ENCODE measurements at places on chromosomes 11 and 22.

DNA sequence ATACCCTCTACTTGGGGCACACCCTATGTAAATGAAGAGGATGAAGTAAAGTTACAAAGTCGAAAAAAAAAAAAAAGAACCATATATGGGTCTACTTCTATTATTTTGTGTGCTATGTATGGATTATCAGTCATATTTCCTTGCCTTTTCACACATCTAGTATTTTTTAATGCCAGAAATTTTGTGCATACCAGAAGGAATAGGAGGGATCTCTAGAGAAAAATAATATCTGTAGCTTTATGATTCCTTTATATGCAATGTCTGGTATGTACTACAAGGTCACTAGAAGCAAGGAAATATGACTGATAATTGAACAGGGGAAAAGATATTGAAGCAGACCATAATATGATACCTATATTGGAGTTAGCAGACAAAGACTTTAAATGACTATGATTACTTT, 713.4 kb downstream of the OPCML start:
- DNase-seq: no peak

DNA sequence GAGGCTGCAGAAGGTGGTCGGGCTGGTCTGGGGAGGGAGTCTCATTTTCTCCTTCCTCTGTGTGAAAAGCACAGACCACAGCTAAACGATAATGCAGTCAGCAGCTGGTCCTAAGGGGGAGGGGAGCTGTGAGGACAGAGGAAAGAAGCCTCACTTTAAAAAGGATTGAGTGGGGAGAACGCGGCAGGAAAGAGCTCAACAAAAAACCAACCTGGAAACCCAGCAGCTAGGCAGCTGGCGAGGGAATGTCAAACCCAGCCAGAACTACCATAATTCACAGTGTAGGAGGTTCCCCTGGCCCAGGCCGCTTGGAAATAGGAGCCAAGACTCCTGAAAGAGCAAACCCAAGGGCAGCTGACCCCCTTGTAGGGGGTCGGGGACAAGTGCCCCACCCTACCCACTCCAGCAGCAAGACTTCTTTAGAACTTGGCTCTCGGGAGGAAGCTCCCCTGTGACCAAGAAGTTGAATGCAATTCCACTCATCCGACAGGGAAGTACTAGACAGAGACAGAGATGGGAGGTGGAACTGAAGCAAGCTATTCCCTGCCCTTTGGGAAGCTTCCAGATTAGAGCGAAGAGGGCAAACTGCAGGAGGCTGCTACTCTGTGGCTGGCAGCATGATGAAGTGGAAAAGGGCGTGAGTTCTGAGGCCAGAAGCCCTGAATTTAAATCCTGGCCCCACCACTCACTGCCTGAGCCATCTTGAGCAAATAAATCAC, 16.5 kb upstream of the DGKZ start:
- no peak for DNase-seq

DNA sequence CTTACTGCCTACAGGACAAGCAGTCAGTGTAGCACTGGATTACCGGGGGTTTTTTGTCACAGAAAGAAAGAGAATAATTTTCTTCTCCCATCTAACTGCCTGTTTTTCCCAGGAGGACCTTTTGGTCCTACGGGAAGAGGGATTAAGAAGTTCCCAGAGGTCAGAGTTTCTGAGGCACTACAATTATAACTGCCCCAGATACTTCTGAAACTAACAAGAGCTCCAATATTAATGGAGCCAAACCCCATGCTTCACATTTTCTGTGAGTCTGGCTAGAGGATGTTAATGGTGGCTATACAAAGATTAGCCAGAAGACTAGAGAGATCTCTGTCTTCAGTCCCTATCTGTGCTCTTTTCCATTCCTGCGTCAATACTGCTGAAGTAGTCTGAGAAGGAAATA, at the start of gene OR56A3:
Gene OR56A3, plus strand, starts transcription at position 301 of the 400 bp plus-strand sequence. CDS start 5,096 bp downstream, outside the sequence.
- no peak for DNase-seq

- DNase-seq: no peak
Observed at GRCh38 chr11:18705651-18706281, 7.2 kb downstream of the TMEM86A start.

DNA sequence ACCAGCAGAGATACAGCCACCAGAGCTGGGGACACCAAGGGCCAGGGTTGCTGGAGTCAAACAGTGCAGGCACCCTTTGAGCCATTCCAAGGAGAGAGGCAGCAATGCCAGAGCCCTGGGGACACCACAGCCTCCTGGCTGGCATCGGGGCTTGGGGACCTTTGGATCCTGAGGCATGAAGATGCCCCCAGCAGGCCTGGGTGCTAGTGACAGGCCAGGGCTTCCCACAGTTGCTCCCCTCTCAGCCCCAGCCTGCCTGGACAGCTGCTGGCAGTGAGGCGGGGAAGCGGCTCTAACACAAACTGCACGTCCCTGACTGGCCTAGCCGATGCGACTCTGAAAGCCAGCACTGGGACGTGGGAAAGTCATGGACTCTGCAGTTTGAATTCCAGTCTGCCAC, 2.7 kb downstream of the CD5 start:
- DNase-seq: no peak

- no peak for DNase-seq
Observed at GRCh38 chr11:101498891-101499290, 84.9 kb downstream of the TRPC6 start.

GRCh38 chr11:2534134-2534956, 89.5 kb downstream of the KCNQ1 start:
- DNase-seq: no peak

GRCh38 chr11:119806064-119806915, 77.3 kb upstream of the NECTIN1 start:
- DNase-seq: no peak

DNA sequence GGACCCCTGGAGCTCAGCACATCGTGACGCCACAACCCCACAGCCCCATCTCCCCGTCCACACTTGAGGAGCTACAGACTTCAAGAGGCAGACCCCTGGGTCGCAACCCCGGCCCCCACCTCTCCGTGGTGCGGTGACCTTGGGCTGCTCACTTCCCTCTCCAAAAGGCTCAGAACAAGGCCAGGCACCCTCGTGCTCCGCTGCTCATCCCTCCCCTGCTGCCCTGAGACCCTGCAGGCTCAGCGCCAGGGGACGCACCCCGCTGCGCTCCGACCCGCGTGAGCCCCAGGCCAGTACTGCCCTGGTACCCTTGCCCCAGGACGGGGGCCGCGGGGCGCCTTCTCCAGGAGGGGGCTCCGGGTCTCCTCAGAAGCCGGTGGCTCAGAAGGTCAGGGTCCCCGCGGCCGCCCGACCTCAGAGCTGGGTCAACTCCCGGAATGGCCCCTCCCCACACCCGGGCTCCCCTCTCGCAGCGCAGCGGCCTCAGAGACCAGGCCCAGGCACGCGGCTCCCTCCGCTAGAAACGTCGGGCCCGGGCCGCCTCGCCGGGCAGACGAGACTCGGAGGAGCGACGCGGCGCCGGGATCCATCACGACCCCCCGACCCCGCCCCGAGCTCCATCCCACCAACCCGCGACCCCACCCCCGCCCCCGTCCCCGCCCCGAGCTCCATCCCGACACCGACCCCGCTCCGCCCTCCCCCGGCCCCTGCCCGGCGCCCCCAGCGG, 563 bp downstream of the GATD1 start:
- DNase-seq: no peak

DNA sequence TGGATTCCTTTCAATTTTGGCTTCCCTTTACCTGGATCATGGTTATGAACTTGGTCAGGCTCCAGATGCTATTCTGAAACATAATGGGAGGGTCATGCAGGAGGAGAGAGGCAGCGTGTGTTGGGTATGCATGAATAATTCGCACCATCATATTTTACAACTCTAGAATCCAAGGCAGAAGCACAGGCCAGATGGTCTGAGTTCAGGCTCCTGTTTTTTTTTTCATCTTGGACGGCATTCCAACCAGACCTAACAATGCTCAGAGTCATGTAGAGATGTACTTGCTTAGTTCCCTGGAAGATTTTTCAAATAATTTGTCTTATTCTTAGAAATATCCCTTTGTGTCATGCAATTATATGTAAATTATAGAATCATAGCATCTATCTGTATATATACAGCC, 393.5 kb downstream of the JRKL start:
- DNase-seq: no peak

- no peak for DNase-seq
Observed at GRCh38 chr22:29720811-29721323, 1.1 kb downstream of the CABP7 start.

GRCh38 chr11:111378861-111379601, at the start of gene POU2AF1:
TSS of gene POU2AF1 (minus strand) at chr11:111379275. CDS start at chr11:111379177, 98 bp downstream.
- DNase-seq: no peak

GRCh38 chr11:113505046-113505445, 29.8 kb upstream of the DRD2 start:
- DNase-seq: no peak

DNA sequence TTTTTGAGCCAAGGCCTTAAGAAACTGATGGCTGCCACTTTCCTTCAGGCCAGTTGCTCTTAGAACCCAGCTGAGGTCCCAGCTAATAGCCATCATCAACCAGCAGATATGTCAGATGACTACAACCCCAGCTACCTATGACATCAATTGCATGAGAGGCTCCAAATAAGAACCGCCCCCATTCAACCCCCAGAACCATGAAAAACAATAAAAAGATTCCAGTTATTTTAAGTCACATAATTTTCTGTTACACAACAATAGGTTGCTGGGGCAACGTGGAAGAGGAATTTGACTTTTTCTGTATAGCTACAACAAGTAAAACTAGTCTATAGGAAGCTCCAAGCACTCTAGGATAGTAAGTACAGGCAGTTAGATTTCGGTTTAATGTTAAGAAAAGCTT, 216.3 kb upstream of the MTNR1B start:
- DNase-seq: peak; percentile 31

DNA sequence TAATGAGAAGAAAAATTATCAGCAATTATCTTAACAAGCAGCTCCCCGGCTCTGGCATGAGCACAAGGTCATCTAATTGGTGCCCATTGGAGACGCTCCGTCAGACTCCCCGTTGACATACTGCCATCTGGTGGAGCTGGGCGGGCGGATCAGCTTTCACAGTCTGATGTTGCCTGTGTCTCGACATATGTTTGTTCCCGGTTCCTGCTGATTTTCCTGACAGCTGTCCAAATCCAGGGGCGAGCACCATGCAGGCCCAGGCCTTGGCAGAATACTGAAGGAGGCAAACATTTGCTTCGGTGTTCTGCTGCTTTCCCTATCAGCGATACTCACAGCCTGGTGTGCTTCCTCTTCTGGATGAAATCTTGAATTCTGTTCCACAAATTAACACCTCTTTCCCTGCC, 43.8 kb upstream of the BARX2 start:
- peak; percentile 84 for DNase-seq

DNA sequence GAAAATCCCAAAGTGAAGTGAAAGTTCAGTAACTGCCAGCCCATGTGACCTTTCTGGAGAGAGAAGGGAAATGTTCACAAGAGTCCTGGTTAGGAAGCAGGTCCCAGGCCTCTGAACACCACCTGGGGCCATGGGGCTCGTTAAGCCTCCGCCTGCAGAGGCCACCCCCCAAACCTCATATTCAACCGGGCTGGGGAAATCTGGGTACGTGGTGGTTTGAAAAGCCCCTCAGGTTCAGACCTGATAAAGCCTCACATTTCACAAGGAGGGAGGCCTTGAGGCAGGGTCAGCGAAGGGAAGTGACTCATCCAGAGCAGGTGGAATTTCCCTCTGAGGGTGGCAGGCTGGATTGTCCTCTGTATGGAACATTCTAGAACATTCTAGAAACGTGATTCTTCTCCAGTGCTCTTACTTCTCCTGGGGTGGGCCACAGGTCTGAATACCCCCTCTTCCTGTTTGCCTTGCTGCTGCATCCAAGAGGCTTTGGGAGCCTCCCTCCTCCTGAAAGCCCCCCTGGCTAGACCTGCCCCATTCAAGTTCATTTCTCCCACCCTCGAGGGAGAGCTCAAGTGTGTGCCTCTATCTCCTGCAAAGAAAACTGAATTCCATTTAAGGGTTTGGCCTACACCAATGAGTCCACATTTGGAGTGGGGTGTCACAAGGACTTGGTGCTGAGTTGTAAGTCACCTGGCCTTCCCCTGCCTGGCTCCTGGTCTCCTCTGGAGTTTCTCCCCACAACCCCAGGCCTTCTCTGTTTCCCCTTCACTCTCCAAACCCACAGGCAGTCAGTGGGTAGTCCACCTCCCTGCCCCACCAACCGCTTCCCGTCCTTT, 6.3 kb downstream of the FXYD2 start:
- DNase-seq: no peak

GRCh38 chr11:132058211-132058772, 687.9 kb downstream of the NTM start:
- DNase-seq: no peak

GRCh38 chr22:49775191-49775866, 52.3 kb downstream of the BRD1 start:
- no peak for DNase-seq

- DNase-seq: no peak
Observed at GRCh38 chr11:123381817-123382554, 48.1 kb upstream of the GRAMD1B start.

GRCh38 chr22:43448048-43448447, 36.2 kb downstream of the MPPED1 start:
- no peak for DNase-seq

DNA sequence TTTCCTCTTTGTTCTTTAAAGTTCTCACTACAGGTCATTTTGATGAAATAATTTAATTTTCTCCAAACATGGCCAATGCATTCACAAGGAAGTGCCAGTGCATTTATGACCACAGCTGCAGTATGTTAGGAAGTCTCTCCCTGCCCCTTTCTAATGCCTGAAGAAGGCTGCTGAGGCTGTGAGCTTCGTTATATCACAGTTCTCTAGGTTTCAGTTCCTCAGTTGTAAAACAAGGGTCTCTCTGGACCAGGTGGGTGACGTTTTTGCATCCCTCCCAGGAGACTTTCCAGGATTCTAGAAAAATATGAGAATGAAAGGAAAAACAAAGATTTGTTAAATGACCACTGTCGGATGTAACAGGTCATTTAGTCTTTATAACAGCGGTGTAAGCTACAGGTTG, 171.6 kb downstream of the LARGE1 start:
- no peak for DNase-seq

DNA sequence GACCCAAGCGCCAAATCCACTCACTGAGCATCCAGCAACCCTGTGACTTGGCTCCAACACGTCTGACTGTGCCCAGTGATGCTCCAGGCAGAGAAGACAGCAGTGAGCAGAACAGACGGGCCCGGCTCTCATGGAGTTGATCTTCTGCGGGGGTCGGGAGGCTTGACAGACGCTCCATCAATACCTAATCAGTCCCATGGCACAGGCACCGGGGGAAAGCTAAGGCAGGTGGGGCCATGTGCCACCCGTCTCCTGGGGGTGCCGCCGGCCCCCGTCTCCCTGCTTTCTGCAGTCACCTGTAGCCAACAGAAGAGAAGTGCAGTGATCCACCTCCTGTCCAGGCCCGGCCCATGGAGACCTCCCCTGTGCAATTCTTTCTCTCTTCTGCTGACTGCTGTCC, 47.5 kb downstream of the LINC01488 start:
- no peak for DNase-seq

Data from head of caudate nucleus (tissue), 42 donors.